ENCODE measurements at places on chromosomes 11 and 22.

DNA sequence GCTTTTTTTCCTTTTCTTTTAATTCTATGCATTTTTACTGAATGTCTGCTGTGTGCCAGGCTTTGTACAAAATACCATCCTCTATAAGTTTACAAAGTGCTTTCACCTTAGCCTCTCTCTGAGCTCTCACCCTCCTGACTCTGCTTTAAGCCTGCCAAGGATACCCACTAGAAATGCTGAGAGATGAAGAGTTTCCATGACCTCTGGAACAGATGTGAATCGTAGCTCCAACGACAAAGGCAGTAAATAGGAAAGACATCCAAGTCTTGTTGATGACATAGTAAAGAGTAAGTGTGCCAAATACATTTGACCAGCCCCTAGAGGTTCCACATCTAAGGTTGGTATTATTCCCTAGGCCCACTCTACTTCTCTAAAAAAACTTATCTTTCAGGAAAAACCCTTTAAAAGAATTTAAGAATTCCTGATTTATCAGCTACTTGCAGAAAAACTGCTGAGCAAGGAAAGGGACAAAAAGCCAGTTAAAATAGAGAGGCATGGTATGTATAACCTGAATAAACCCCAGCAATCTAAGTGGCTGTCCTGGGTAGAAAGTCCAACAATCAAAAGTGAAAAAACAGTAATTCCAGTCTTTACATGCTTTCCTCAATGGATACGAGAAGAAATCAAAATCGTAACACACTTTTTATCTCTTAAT lies 45.4 kb downstream of the GAB2 start:
- DNase-seq = no peak

GRCh38 chr11:27841023-27841422 lies 140.8 kb upstream of the BDNF start:
- no peak for DNase-seq

DNA sequence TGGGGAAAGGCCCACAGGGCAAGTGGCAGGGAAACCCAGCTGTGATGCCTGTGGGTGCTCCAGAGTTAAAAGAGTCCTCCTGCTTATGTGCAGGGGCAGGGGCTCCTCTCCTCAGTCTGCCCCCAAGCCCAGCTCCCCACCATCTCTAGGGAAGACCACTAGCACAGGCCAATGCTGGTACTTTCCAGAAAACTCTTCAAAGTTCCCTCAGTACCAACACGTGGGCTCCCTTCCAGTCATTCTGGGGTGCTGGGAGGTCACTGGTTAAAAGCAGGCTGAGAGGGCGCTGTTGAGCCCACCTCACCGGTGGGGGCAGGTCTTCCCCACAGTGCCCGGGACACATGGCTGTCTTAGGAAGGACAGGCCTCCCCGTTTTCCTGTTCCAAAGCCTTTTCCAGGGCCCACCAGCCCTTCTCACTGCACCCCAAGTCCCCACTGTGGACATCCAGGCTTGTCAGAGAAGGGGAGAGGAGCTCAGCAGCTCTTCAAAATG lies 154.6 kb downstream of the TRIM29 start:
- no peak for DNase-seq

DNA sequence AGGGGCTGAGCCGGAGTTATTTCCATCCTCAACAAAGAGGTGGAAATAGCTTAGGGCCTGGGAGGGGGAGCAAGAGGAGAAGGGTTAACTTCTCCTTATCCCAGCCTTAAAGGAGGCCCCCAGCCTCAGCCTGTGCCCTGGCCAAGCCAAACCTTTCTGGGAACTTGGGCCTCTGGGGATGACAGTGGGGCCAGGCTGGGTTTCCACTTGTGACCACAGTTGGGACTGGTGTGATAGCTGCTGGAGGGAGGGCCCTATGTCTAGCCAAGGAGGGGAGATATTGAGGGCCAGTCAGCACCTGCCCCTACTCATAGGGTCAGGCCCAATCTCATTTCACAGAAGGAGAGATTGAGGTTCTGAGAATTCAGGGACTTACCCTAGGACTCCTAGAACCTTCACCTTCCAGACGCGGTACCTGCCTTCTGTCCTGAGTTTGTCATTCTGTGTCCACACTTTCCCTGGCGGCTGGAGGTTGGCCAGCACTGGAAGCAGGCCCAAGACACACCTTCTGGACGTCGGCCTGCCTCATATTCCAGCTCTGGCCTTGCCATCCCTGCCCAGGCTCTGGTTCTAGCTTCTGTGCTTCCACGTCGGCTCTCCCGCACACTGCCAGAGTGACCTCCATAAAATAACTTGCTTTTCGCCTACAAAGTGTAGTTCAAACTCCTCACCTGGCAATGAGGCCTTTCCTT lies 3.1 kb downstream of the RELT start:
- DNase-seq = no peak

DNA sequence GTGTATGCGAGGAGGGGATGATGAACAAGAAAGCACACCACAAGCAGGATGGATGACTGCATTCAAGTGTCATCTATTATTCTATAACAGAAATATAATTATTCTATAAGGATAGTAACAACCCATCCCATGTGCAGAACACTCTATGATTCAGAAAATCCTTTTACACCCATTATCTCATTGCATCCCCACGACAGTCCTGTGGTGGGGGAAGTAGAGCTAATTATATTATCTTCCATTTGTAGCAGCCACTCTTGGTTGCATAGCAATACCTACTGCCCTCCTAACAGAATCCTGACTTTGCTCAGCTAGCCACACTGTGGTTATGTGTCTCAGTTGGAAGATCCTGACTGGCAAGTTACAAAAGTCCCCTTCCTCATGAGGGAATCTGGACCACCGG lies 406.5 kb upstream of the NARS2 start:
- DNase-seq = no peak

DNA sequence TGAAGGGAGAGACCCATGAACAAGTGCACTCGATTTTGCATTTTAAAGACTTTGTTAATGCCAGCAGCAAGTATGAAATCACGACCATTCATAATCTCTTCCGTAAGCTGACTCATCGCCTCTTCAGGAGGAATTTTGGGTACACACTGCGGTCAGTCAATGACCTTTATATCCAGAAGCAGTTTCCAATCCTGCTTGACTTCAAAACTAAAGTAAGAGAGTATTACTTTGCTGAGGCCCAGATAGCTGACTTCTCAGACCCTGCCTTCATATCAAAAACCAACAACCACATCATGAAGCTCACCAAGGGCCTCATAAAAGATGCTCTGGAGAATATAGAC lies 5.9 kb downstream of the SERPIND1 start:
- no peak for DNase-seq

DNA sequence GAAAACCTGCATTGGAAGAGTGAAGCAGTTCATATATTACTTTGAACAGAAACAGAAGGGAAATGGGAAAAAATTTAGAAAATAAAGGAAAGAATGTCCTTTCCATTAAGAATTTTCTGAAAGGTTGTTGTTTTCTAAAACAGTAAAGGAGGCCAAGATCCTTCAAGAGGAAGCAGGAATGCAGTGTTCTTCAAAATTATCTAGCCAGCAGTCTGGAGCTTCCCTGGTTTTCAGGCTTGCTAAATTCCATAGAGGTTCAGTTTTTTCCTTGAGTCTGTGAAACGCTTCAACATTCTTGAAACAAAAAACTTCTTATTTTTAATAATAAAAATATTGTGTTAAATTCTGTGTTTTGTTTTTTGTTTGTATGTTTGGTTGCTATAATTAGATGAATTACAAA lies 189.0 kb upstream of the ANO3 start:
- DNase-seq = no peak

GRCh38 chr11:109109571-109110315 lies 312.2 kb upstream of the C11orf87 start:
- no peak for DNase-seq

- no peak for DNase-seq
Measured at GRCh38 chr22:35140879-35141745, 75.2 kb downstream of the ISX start.

- DNase-seq = no peak
Measured at GRCh38 chr11:2409126-2409525, 8.6 kb downstream of the TSSC4 start.

- no peak for DNase-seq
Measured at GRCh38 chr11:116084511-116084910, 580.3 kb upstream of the CADM1 start.

DNA sequence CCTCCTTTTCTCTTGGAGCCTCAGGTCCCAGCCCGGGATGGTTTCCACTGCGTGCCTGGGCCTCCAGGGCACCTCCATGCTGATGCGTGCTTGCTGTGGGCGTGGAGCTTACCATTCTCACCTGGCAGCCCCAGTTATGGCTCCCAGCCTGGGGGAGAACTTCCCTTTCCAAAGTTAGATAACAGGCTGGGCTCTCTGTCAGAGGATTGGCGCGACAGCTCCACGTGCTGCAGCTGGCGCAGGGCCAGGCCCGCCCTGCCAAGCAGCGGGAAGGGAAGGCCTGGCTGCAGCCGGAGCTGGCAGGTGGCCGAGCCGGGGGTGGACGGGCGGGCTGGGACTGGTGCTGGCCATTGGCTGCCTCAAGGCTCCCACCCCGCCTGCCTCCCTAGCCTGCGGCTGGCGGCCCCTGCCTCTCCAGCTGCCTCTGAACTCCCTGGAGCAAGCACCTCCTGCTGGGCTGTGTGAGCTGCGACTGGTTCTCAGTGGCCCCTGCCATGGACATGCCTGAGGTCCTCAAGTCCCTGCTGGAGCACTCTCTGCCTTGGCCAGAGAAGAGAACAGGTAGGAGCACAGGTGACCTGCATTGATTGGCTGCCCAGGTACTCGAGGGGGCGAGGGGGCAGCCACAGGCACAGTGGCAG lies 14.6 kb upstream of the TEF start:
- DNase-seq = peak; percentile 94

- no peak for DNase-seq
Measured at GRCh38 chr11:14642873-14643696, 519 bp upstream of the PDE3B start.

DNA sequence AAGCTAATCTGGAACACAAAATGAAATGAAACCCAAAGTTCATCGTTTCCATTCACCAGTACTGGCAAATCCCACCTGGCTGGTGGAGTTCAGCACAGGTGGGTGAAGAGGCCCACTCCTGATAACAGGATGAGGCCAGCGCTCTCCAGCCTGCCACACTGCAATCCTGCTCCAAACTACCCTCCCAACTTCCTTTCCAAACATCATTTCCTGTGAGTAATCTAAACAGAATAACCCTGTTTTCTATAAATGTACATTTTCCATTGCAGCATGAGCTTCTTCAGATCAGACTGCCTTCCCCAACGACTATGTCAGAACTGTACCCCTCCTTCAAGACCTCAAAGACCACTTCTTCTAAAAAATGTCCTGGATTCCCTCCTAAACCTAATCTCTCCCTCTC lies 15.9 kb upstream of the NFRKB start:
- no peak for DNase-seq

- DNase-seq = no peak
Measured at GRCh38 chr11:134250246-134250645, 2.9 kb downstream of the THYN1 start.

DNA sequence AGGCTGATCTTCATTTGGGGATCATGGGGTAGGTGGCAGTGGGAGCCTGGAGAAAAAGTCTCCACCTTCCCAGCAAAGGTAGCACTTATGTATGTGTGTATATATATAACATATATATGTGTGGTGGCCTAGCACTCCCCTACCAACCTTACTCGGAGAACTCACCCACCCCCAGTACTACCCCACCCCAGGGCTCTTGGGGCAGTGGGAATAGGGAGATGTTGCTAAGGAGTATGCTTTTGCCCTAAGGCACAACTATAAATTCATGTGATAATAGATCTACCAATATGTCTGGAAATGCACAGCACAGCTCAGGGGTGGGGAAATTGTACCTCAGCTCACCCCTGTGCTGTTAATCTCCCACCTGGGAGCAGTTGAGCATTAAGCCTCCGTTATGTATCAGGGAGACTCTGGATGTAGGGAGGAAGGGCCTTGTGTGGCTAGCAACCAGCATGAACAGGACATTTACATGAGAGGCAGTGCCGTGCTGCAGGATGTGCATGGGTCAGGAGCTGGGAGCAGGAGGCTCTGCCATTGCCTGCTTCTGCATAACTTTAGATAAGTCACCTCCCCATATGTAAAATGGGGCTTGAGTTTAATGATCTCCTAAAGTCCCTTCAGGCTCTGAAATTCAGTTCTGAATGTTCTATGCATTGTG lies 57.3 kb downstream of the C11orf91 start:
- no peak for DNase-seq

- no peak for DNase-seq
Measured at GRCh38 chr11:128372977-128373376, 214.4 kb downstream of the ETS1 start.

- no peak for DNase-seq
Measured at GRCh38 chr11:128963744-128964325, 21.2 kb upstream of the TP53AIP1 start.

DNA sequence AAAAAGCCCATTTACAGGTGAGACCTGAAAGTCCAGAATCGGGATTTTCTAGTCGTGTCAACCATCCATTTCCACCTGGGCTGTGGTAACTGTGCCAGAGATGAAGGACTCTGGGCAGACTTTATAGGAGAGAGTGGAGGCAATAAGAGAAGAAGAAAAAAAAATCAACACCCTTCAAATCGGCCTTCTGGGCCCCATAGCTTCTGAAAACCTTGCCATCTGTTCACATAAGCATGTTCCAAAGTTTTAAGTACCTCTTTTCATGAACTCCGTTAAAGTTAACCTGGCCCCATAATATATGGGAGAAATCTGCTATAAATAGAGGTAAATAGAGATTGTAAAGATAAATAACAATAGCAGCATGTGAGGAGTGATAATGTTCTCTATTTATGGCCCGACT lies 470.5 kb downstream of the MIAT start:
- DNase-seq = no peak

DNA sequence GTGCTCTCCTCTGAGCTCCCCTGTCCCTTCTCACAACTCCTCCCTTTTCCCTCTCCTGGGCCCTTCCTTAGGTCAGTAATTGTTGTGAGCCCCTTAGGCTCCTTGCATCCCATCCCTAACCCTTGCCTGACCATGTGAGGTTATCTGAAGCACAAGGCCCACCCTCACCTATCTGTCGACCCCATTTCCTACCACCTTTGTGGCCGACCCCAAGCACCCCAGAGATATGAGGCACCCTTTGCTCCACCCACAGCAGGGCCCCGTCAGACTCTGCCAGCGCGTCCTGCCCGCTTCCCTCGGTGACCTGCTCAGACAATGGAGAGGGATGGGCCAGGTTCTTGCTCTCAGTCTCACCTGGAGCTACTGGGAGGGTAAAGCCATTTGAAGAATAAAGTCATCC lies 1.3 kb downstream of the GNG3 start:
- peak; percentile 48 for DNase-seq

DNA sequence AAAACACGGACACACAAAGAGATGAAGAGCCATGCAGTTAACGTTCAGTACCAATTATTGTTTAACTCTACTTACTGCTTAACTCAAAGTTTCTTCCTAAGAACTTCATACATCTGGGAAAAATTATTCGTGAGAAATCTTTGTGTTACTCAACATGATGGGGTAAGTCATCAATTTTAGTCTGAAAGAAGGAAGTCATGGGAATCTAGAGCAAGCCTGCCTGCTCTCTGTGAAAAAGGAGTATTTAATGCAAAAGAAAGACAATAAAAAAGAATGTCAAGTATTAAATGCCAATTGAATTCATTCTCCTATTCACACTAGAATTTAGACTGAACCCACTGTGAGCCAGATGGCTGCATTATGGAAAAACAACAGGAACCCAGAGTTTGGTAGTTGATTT lies 16.0 kb downstream of the TMEM123 start:
- DNase-seq = no peak

Measured in NCI-H2081 (cell line).